ENCODE measurements at places on chromosomes 7 and 10.

GRCh38 chr7:83532219-83532618, 116.7 kb downstream of the SEMA3E start:
- H3K4me3 ChIP-seq: no peak overlapping the region
- no peaks in the 10 kb centered on the region for H3K27me3 ChIP-seq
- no peaks in the 10 kb centered on the region for H3K4me1 ChIP-seq
- no peaks in the 10 kb centered on the region for H3K36me3 ChIP-seq

DNA sequence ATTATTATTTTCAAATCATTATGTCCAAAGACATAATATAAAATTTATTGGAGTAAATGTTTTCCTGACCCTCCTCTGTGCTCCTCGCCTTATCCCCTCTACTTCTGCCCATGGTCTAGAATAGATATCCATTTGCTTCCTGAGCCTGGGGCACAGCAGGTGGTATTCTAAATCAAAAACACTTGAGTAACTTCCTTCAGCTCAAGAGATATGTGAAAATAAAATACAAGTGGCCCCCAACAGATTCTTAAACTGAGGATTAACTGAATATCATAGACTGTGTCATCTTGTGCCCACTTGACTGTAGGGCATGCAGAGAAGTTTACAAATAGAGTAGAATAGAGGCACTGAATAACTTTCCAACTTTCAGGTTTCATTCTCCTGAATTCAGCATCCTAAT, 59.1 kb downstream of the HGF start:
- no peak for DNase-seq
- no peaks in the 10 kb centered on the region for H3K27me3 ChIP-seq
- no peak overlapping the region for H3K27ac ChIP-seq
- 0 out of 2 replicates have a peak, but pooled peaks cover 3% of the 10 kb centered on the region for H3K4me1 ChIP-seq
- H3K4me3 ChIP-seq: no peak overlapping the region

- peak; percentile 12 for DNase-seq
- H3K36me3 ChIP-seq: no peaks in the 10 kb centered on the region
- no peaks in the 10 kb centered on the region for H3K4me1 ChIP-seq
- H3K4me3 ChIP-seq: no peak overlapping the region
- H3K27me3 ChIP-seq: no peaks in the 10 kb centered on the region
Measured at GRCh38 chr10:78594559-78595268, 474.1 kb upstream of the ZMIZ1 start.

GRCh38 chr10:5904227-5904626, 14.2 kb downstream of the FBH1 start:
- peaks cover 46% of the 10 kb centered on the region for H3K36me3 ChIP-seq
- DNase-seq: no peak
- H3K4me1 ChIP-seq: no peaks in the 10 kb centered on the region
- no peaks in the 10 kb centered on the region for H3K27me3 ChIP-seq
- no peak overlapping the region for H3K27ac ChIP-seq
- no peak overlapping the region for H3K4me3 ChIP-seq

GRCh38 chr7:84022684-84023308, 171.8 kb downstream of the SEMA3A start:
- DNase-seq: no peak
- no peak overlapping the region for H3K4me3 ChIP-seq
- no peaks in the 10 kb centered on the region for H3K4me1 ChIP-seq
- peaks cover 20% of the 10 kb centered on the region for H3K36me3 ChIP-seq

GRCh38 chr10:15473396-15473767, 102.3 kb upstream of the FAM171A1 start:
- no peaks in the 10 kb centered on the region for H3K4me1 ChIP-seq
- peaks cover 64% of the 10 kb centered on the region for H3K27me3 ChIP-seq
- H3K4me3 ChIP-seq: peak overlapping the region; percentile 34
- peaks cover 5% of the 10 kb centered on the region for H3K36me3 ChIP-seq

DNA sequence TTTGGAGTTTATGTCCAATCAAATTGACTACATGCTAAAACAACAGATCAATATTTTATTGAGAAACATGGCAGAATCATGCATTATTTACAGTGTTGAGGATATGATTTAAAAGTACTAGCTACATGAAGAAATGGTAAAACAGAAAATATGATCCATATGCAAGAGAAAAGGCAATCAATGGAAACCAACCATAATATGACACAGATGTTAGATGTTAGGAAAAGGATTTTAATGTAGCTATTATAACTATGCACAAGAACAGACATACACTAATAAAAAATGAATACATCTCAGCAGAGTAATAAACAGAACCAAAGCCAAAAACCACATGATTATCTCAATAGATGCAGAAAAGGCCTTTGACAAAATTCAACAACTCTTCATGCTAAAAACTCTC, 166.2 kb upstream of the CACNA2D1 start:
- H3K4me1 ChIP-seq: no peaks in the 10 kb centered on the region
- no peak overlapping the region for H3K27ac ChIP-seq
- DNase-seq: no peak
- H3K4me3 ChIP-seq: no peak overlapping the region
- no peaks in the 10 kb centered on the region for H3K27me3 ChIP-seq

- H3K4me1 ChIP-seq: no peaks in the 10 kb centered on the region
- H3K27me3 ChIP-seq: no peaks in the 10 kb centered on the region
Measured at GRCh38 chr10:22447068-22447467, 101.8 kb downstream of the SPAG6 start.

- H3K4me3 ChIP-seq: no peak overlapping the region
- DNase-seq: peak; percentile 62
- peaks cover 5% of the 10 kb centered on the region for H3K4me1 ChIP-seq
- no peaks in the 10 kb centered on the region for H3K27me3 ChIP-seq
- H3K36me3 ChIP-seq: no peaks in the 10 kb centered on the region
- no peak overlapping the region for H3K27ac ChIP-seq
Measured at GRCh38 chr7:47380325-47381133, 201.4 kb downstream of the TNS3 start.

GRCh38 chr10:35626971-35627507, 15.1 kb downstream of the FZD8 start:
- H3K27me3 ChIP-seq: no peaks in the 10 kb centered on the region
- H3K36me3 ChIP-seq: no peaks in the 10 kb centered on the region
- H3K27ac ChIP-seq: no peak overlapping the region
- DNase-seq: no peak

- H3K36me3 ChIP-seq: peaks cover 6% of the 10 kb centered on the region
- H3K4me3 ChIP-seq: peak overlapping the region; percentile 87
- no peak for DNase-seq
- no peaks in the 10 kb centered on the region for H3K27me3 ChIP-seq
- peaks cover 2% of the 10 kb centered on the region for H3K4me1 ChIP-seq
- no peak overlapping the region for H3K27ac ChIP-seq
Measured at GRCh38 chr7:151082141-151083070, 887 bp downstream of the TMUB1 start.

DNA sequence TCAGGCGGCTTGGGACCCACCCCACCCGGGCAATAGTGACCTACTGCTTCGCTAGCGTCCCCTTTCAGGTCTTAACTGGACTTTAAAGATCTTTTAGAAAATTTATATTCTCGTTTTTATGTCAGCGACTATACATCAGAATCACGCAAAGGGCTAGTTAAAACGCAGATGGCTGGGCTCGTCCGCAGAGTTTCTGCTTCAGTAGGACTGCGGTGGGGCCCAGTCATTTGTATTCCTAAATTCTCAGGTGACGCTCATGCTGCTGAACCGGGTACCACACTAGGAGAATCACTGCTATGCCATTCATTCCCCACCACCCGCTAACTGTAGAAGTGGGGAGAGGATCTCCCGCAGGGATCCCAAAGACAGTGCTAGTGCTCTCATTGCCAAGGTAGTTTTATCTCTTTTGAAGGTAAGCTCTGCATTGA, 12.0 kb upstream of the SP8 start:
- H3K36me3 ChIP-seq: no peaks in the 10 kb centered on the region
- no peak overlapping the region for H3K27ac ChIP-seq
- H3K4me1 ChIP-seq: peaks cover 7% of the 10 kb centered on the region
- peaks cover 12% of the 10 kb centered on the region for H3K27me3 ChIP-seq
- peak; percentile 77 for DNase-seq

- no peaks in the 10 kb centered on the region for H3K36me3 ChIP-seq
- H3K27me3 ChIP-seq: peaks cover 8% of the 10 kb centered on the region
- H3K27ac ChIP-seq: no peak overlapping the region
- H3K4me1 ChIP-seq: no peaks in the 10 kb centered on the region
- peak; percentile 54 for DNase-seq
Measured at GRCh38 chr7:151174246-151175046, 7.0 kb upstream of the GBX1 start.

GRCh38 chr10:75450075-75450445, 18.6 kb downstream of the LRMDA start:
- no peak overlapping the region for H3K27ac ChIP-seq
- peaks cover 18% of the 10 kb centered on the region for H3K4me1 ChIP-seq
- H3K4me3 ChIP-seq: no peak overlapping the region
- no peaks in the 10 kb centered on the region for H3K36me3 ChIP-seq

GRCh38 chr10:72654720-72655119, 28.8 kb upstream of the MICU1 start:
- no peak for DNase-seq
- H3K27ac ChIP-seq: no peak overlapping the region
- no peaks in the 10 kb centered on the region for H3K27me3 ChIP-seq

DNA sequence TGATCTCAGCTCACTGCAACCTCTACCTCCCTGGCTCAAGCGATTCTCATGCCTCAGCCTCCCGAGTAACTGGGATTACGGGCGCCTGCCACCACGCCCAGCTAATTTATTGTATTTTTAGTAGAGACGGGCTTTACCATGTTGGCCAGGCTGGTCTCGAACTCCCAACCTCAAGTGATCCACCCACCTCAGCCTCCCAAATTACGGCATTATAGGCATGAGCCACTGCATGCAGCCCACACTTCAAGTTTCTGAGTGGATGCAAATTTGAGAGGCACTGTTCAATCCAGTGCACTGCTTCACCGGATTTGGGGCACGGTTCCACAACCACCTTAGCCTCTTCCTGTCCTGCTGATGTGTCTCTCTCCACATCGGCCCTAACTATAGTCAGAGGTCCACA, 16.5 kb downstream of the CNPY1 start:
- DNase-seq: no peak
- peaks cover 35% of the 10 kb centered on the region for H3K27me3 ChIP-seq
- no peaks in the 10 kb centered on the region for H3K4me1 ChIP-seq
- H3K4me3 ChIP-seq: no peak overlapping the region

- H3K4me1 ChIP-seq: no peaks in the 10 kb centered on the region
- H3K27ac ChIP-seq: no peak overlapping the region
- H3K36me3 ChIP-seq: no peaks in the 10 kb centered on the region
- no peaks in the 10 kb centered on the region for H3K27me3 ChIP-seq
Measured at GRCh38 chr7:16822029-16822428, 17.2 kb upstream of the AGR2 start.

DNA sequence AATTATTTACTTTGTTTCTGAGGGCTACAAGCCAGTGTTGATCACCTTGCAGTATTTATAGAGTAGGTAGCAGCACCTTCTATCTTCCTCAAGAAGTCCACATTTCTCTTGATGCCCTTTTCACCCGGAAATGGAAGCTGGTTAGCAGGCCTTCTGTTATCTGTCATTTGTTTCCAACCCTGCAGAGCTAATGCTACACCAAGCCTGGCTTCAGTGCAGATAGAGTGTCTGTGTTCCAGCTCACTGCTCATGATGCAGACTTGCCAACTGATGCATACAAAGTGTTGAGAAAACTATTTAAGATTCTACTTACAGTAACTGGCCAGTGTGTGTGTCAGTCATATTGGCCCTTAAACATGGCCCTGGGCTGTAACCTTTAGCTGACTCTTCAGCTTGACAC, 301.0 kb downstream of the LHFPL3 start:
- H3K4me1 ChIP-seq: no peaks in the 10 kb centered on the region
- no peak overlapping the region for H3K27ac ChIP-seq
- no peak for DNase-seq
- no peaks in the 10 kb centered on the region for H3K27me3 ChIP-seq
- no peaks in the 10 kb centered on the region for H3K36me3 ChIP-seq

DNA sequence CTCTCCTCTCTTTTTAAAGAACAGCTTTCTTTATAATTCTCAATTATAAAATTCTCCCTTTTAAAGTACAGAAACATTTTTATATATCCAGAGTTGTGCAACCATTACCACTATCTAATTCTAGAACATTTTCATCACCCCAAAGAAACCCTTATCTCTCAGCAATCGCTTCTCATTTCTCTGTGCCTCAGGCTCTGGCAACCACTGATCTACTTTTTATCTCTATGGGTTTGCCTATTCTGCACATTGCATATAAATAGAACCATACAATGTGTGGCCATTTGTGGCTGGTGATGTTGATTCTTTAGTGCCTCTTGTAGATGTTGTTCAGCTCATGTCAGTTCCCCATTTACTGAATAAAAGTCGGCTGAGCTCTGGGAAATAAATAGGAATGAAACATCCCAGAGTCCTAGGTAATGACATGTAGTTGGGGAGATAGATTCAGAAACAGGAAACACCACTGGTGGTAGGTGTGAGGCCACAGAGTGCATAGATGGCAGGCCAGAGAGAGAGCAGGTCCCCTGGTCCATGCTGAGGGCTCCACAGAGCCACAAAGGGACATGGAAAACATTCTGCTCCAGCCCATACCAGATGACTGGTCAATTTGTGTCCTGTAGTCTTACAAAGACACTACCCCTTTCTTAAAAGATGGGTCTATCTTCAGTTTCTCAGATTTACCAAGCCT, 126.5 kb downstream of the PLPP4 start:
- H3K4me3 ChIP-seq: no peak overlapping the region
- peak; percentile 3 for DNase-seq
- no peaks in the 10 kb centered on the region for H3K27me3 ChIP-seq
- no peak overlapping the region for H3K27ac ChIP-seq
- H3K4me1 ChIP-seq: no peaks in the 10 kb centered on the region

DNA sequence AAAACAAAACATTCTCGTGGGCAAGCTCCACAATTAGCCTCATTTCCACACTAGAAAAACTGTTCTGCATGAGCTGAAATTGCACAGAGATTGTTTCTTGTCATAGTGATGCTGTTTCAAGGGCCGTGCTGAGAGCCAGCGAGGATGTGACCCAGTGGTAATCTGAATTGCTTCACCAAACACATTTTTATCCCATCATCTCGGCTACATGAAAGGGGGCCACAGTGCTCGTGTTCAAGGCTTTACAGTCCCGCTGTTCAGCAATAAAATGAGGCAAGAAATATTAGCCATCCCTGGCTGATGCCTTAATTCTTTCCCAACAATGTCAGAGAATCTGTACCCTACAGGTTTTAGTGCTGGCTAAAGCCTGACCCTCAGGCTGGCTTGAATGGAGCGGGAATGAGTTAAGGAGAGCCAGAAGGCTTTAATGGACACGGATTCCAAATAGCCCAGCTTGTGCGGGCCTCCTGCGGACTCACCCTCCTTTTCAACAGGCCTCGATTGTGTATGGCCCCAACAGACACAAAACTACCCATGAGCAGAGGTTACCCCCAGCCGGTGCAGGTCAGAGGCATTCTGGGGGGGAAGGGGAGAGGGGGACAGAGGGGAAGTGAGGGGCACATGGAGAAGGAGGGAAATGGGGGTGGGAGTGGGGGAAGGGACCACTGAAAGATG, 2.0 kb upstream of the GDF10 start:
- H3K36me3 ChIP-seq: no peaks in the 10 kb centered on the region
- no peak overlapping the region for H3K27ac ChIP-seq
- no peak overlapping the region for H3K4me3 ChIP-seq
- no peak for DNase-seq
- H3K4me1 ChIP-seq: no peaks in the 10 kb centered on the region

GRCh38 chr10:13528123-13528874, 515 bp downstream of the BEND7 start:
- 0 out of 3 replicates have a peak, but pooled peaks cover 2% of the 10 kb centered on the region for H3K36me3 ChIP-seq
- no peak overlapping the region for H3K27ac ChIP-seq
- H3K4me1 ChIP-seq: no peaks in the 10 kb centered on the region
- H3K4me3 ChIP-seq: peak overlapping the region; percentile 71
- DNase-seq: no peak

All from H9 (cell line).